ENCODE measurements at places on chromosomes 7 and 10.

DNA sequence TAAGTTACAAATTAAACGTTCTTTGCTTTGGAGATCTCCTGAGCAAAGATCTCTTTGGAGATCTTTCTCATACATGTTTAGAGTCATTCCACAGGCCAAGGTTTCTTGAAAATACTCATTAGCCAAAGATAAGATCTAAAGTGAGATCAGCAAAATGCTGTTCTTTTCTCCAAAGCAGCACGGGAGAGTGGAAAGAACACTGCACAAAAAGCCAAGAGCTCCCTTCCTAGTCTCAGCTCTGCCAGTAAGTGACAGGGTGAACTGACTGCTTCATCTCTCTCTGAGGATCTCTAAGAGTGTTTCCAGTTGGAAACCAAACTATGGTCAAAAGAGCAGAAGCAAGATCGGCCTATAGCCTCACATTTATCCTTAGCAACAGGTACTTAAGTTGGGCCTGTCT, 168.4 kb upstream of the ASAH2 start:
- DNase-seq, result no peak

DNA sequence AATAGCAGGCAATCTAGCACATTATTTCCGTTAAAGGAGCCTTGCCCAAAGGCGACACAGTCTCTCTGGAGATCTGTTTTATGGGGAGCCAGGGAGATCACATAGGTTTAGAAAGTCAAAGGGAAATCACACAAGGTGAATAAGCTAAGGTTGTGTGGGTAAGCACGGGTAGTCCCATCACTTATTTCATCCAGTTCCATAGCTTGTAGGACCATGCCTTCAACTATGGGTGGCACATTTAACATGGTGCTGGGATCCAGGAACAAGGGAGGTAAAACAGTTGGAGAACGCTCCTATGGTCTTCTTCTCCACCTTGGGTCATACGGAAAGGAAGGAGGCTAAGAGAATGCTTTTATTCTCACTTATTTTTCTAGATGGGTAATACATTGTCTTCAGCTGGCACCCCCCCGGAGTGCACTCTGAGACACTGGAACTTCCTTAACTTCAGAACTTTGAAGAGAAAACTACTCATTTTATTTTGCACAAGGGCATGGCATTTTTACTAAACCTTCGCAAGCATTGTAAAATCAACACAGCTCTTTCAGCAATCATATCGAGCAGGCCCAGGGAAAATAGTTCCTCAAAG, 435.4 kb downstream of the KIF20B start:
- DNase-seq, result no peak

DNA sequence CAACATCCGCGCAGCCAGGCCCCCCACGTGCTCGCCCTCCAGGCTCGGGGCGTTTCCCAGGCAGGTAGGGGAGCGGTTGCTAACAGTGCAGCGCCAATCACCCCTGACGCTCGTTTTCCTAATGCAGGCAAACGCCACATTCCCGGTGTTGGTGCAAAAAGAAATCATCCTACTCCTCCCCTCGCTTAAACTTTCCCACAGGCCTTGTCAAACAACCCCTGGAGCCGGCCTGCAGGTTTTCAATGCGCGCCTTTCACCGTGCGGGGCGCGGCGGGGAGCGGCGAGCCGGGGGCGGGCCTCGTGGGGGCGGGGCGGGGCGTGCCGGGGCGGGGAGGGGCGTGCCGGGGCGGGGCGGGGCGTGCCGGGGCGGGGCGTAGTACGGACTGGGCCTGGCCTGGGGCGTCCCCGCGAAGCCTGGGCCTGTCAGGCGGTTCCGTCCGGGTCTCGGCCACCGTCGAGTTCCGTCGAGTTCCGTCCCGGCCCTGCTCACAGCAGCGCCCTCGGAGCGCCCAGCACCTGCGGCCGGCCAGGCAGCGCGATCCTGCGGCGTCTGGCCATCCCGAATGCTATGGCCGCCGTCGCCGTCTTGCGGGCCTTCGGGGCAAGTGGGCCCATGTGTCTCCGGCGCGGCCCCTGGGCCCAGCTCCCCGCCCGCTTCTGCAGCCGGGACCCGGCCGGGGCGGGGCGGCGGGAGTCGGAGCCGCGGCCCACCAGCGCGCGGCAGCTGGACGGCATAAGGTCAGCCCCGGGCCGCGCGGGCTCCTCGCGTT, at the start of gene ECHDC3:
Gene ECHDC3 (plus strand): TSS at position 374 of the 770 bp plus-strand sequence. CDS start 195 bp downstream, at position 569.
- DNase-seq, result peak; percentile 67

GRCh38 chr7:25834050-25834449, 317.9 kb upstream of the NFE2L3 start:
- no peak for DNase-seq

Data from natural killer cell treated with Interleukin-12 subunit alpha and Interleukin-12 subunit beta and Interleukin-15 and Interleukin-18, amount 100 ng/mL, for 72 hours (primary cell).